ENCODE measurements at places on chromosomes 16 and 17.

DNA sequence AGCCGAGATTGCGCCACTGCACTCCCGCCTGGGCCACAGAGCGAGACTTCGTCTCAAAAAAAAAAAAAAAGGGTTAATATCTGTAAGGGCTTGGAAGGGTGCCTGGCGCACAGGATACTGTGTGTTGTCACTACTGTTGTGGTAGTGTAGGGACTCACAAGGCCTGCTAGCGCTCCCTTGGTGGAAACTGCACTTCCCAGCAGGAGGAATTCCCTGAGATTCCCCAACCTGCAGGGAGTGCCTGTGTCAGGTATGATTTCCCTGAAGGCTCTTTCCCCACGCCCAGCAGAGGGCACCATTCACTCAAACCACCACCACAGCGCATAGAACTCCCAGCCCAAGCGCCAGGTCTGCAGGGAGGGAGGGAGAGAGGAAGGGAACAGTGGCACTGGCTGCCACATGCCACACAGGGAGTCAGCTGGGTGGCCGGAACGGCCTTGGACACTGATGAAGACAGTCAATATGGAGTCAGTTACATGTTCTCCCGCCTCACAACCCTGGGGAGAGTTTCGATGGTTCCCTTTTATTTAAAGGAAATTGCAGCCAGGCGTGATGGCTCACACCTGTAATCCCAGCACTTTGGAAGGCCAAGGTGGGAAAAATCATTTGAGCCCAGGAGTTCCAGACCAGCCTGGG is 32.7 kb upstream of the CDH1 start:
- peak; percentile 67 for DNase-seq

DNA sequence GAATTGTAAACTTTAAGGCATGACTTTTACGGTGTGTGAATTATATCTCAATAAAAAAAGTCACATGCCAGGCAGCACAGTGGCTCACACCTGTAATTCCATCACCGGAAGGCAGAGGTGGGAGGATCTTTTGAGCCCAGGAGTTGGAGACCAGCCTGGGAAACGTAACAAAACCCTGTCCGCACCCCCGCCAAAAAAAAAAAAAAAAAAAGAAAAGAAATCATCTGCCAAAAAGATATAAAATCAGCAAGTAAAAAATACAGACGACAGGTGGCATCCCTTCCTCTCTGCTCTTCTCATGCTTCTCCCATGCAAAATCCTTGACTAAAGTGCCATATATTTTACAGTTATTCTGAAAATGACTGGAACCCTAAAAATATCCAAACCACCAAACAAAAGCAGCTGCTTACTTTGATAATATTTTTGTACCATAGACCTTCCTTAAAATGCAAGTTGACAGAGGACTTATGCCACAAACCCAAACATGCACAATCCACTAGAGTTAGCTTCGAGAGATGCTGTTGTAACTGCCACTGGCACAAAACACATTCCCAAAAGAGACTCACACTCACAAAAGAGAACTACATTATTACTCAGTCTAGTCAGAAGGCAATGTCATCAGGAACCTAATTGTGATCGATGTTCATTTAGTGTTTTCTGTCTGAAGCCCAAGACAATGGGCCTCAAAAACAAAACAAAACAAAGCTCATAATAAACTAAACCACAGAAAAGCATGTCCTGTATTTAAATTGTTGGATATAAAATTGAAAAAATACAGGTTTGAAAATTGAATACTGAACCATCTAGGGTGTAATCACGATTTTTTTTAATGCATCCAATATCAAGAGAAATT is 2.4 kb downstream of the CRLF3 start:
- DNase-seq: no peak

- DNase-seq: no peak
Observed at GRCh38 chr16:79876332-79876730, 275.8 kb upstream of the MAF start.

DNA sequence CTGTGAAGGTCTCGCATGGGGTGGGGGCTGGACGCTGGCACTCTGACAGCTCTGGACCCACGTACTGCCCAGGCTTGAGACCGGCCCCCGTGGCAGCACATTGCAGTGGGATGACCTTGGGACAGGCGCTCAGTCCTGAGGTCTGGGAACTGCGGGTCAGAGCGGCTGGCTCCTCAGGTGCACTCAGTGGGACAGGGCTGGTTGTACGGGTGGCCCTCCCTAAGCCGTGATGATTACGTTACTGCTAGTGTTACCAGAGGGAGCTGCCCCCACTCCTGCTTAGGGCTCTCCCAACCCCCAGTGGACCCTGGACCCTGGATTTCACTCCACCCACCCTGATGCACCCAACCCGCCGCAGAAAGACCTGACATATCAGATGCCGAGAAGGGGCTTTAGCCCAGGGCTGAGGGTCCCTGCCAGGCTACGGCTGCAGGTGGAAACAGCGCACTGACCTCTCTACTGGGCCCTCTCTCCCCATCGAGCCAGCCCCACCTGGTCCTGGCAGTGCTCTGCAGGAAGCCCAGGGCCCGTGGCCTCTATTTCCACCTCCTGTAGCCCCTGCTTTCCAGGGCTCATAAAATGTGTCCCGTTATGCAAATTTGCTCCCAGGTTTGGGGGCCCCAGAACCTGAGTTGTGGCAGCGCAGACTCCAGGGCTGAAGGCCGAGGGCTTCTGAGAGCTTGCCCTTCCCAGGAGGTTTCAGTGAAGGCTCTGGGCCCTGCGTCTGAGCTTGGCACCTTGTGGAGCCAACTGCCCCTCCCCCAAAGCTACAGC is 77.2 kb downstream of the RTN4RL1 start:
- no peak for DNase-seq

DNA sequence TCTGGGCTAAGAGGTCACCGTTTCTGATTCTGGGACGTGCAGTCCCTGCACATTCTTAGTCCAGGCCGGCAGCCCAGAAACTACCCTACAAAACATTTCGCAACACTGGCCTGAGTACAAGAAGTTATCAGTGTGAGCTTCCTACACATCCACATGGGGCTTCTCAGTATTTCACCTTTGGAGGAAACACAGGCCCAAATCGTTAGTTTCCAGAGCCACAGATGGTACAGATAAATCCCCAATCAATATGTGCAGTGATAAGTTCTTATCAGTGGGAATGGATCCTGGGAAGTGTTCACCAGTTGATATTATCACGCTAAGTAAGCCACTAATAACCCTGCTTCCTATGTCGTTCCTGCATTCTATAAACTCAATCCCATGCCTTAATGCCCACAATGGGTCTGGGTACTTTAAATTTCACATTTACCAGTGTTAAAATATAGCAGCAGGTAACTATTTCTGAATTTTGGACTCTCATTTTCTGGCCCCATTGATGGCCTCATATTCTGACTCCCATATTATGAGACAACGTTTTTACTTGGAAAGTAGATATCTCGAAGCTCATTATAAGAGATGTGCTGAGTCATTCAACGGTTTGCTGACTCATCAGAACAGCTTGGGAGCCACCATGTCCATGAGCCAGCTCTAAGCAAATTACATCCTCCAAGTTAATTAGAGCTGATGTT is 370.2 kb upstream of the MAF start:
- no peak for DNase-seq

- DNase-seq: no peak
Observed at GRCh38 chr17:5467416-5467815, 1.4 kb downstream of the DHX33 start.

- no peak for DNase-seq
Observed at GRCh38 chr16:81632392-81633146, 146.5 kb upstream of the PLCG2 start.

DNA sequence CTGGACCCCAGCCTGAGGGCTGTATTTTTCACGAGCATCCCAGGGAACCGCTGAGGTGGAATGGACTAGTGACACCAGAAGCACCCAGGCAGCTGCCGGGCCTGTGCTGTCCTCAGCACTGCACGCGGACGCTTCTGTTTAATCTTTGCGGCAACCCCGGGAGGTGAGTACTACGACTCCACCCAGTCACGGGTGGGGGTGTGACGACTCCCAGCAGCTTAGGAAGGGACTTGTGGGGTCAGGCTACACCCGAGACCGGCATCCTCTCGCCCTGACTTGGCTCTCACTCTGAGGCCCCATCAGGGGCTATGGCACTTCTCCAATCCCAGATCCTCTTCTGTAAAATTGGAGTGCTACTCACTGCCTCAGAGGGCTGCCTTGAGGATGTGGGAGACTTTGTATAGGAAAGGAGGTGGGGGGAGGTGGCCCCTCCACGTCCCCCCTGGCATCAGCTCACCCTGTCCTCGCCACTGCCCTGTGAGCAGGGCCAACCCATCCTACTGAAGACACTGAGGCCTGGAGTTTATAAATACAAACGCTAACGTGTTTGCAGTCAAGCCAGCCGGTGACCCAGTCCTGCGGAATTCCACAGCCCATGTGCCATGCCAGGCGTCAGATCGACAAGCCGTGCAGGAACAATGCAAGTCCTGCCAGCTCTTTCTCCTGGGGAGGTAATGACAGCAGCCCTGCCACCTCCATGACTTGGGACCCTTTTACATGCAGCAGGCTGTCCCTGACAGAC is 44.4 kb downstream of the PPL start:
- no peak for DNase-seq

DNA sequence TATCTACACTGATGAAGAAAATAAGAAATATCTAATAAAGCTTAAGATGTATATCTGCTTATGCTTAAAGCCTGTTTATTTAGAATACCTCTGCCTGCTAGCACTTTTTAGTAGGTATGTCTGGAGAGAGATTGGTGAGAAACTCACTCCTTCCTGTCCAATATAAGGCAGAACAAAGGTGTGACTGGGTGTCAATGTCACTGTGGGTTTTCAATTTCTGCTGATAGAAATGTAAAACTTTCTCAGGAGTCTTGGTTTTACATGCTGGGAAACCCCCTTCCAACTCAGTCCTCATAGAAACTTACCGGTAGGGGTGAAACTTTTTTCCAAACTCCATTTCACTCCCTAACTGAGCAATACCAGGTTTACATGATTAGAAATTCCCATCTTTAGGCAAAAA is 17.8 kb upstream of the MPHOSPH6 start:
- no peak for DNase-seq

GRCh38 chr17:74037320-74037719 is 166.2 kb upstream of the RPL38 start:
- DNase-seq: no peak

- no peak for DNase-seq
Observed at GRCh38 chr17:79478051-79478461, 132.8 kb downstream of the RBFOX3 start.

DNA sequence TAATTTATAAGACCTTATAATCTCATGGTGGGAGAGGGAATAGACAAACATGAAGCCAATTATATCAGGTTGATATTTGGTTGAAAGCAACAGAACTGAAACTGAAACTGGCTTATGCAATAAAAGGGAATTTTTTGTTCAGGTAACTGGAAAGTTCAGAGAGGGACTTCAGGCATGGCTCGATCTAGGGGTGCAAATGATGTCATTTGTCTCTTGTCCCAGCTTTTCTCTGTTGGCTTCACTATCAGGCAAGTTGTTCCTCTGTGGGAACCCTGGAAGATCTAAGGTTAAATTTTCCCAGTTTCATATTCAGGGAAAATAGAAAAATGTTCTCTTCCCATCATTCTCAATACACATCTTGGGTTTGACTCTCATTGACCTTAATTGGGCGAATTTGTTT is 59.8 kb downstream of the OTOA start:
- no peak for DNase-seq

DNA sequence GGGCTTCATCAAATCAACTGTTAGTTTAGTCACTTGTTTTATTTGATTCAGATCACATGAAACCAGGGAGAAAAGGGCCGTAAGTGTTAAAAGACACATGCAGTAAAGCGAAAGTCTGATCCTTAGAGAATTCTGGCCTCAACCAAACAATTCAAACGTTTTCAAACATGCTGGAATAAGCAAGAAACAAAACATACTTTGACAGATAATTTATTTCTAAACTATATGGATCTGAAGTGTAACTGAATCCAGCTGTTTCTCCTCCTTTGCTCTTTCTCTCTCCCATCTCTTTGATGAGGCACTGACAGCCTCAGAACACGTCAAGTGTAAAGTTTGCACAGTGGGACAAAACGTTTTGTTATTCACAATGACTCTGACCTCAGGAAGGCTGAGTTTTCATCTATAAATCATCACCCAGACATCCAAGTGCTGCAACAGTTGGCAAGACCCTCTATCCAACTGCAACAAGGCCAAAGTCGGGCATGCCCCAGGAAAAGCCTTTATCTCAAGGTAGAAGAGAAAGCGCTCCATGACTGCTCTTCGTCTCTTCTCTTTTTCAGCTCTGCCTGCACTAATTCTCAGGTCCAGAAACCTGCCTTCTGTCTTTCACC is 267.1 kb upstream of the MYOCD start:
- no peak for DNase-seq

- no peak for DNase-seq
Observed at GRCh38 chr16:64981568-64982281, 140.1 kb downstream of the CDH11 start.

DNA sequence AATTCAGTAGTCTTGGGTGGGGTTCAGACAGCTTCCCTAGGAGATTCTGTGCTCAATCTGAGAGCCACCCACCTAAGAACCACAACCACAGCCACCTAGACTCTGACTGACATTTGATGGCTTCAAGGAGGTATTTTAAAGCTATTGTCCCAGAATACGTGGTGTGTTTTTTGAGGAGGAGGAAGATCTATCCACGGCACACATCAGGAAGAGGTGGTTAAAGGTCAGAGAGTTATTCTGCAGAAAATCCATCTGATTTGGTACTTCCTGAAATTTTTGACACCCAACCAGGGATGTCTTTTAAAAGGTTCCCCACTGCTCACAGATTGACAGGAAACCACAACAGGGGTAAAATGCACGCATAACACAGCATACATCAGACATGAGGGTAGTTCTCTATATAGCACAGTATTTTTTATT is 25.1 kb downstream of the SMARCE1 start:
- no peak for DNase-seq

GRCh38 chr17:3636154-3636907 is at the start of the genes CTNS and SHPK:
TSS of gene CTNS (plus strand) at chr17:3636760. CDS start at chr17:3640207, 3,447 bp downstream.
TSS of gene SHPK (minus strand) at chr17:3636250. CDS start at chr17:3636219, 31 bp downstream.
- peak; percentile 79 for DNase-seq

DNA sequence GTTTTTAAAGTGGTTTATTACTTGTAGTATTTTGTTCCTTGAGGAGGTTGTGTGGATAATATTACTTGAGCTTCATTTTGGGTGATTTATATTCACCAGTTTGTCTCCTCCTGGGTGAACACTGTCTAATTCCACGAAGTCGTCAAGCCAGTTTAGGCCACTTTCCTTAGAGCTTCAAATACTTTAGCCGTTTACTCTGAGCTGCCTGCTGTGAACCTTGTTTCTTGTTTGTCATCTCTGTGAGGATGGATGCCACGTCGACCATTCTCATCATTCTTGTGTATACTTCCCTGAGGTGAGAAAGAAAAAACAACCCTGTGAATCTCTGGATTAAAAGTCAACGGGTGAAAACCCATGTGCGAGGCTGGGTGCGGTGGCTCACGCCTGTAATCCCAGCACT is 9.0 kb downstream of the KRT24 start:
- no peak for DNase-seq

GRCh38 chr16:2719328-2720063 is 528 bp downstream of the PRSS27 start:
- no peak for DNase-seq
